Activated CD8-positive, alpha-beta T cell treated with anti-CD3 and anti-CD28 coated beads, Interleukin-2, amount 10 ng/mL, durations not matched to agents 7 days and 5 days (primary cell): ENCODE measurements at places on chromosomes 1 and 21. TPM values are rescaled to one million over a fixed set of nuclear protein-coding genes. Genes with fewer than 3 reads are reported as not detected.

DNA sequence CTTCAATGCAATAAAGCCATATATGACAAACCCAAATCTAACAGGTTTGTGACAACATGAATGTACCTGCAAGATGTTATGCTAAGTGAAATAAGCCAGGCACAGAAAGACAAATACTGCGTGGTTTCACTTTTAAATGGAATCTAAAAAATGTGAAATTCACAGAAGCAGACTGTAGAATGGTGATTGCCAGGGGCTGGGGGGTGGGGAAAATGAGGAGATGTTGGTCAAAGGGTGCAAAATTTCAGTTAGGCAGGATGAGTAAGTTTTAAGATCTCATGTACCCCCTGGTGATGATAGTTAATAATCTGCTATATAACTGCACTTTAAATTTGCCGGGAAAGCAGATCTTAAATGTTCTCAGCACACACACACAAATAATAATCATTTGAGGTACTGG lies 160.5 kb downstream of the PTBP2 start:
- no peak for DNase-seq
- no peaks in the 10 kb centered on the region for H3K27me3 ChIP-seq
- H3K27ac ChIP-seq, result no peak overlapping the region
- H3K4me3 ChIP-seq, result no peak overlapping the region
- H3K36me3 ChIP-seq, result no peaks in the 10 kb centered on the region

The OR14K1 gene
- total RNA-seq, result not detected

DNA sequence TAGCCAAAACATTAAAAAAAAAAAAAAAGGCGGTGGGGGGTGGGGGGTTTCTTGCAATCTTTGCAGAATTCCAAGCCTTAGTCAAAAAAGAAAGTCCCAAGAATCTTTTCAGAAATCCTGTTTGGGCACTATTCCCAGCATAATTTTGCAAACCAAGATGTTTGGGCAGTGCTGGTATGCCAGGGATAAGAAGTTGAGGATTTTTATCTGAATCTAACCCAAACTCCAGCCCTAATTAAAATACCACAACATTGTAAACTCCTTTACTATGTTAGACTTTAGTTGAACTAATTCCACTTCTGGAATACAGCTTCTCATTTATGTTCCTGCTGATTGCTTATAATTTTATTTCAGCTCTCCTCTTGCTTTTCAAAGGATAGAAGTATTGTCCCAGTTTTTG lies 504.1 kb upstream of the ADGRL2 start:
- H3K4me1 ChIP-seq, result no peaks in the 10 kb centered on the region
- H3K4me3 ChIP-seq, result no peak overlapping the region
- DNase-seq, result no peak
- no peak overlapping the region for H3K27ac ChIP-seq

GRCh38 chr1:214296860-214297745 lies 16.1 kb downstream of the SMYD2 start:
- H3K27ac ChIP-seq, result no peak overlapping the region
- no peaks in the 10 kb centered on the region for H3K27me3 ChIP-seq
- no peaks in the 10 kb centered on the region for H3K36me3 ChIP-seq
- no peaks in the 10 kb centered on the region for H3K4me1 ChIP-seq

GRCh38 chr1:3670823-3671265 lies 18.5 kb downstream of the TP73 start:
- no peak overlapping the region for H3K4me3 ChIP-seq
- no peaks in the 10 kb centered on the region for H3K4me1 ChIP-seq
- peaks cover 6% of the 10 kb centered on the region for H3K27me3 ChIP-seq
- H3K36me3 ChIP-seq, result no peaks in the 10 kb centered on the region
- H3K27ac ChIP-seq, result no peak overlapping the region

GRCh38 chr1:186179231-186179630 lies 195.8 kb downstream of the TPR start:
- H3K4me1 ChIP-seq, result peaks cover 1% of the 10 kb centered on the region
- H3K27me3 ChIP-seq, result peaks cover 5% of the 10 kb centered on the region
- DNase-seq, result no peak
- no peak overlapping the region for H3K27ac ChIP-seq
- no peak overlapping the region for H3K4me3 ChIP-seq

- peaks cover 45% of the 10 kb centered on the region for H3K36me3 ChIP-seq
- H3K27ac ChIP-seq, result peak overlapping the region; percentile 81
- no peak for DNase-seq
- peaks cover 53% of the 10 kb centered on the region for H3K4me1 ChIP-seq
Observed at GRCh38 chr1:193411714-193412113, 225.3 kb upstream of the B3GALT2 start.

The SGIP1 gene
- not detected for total RNA-seq

- peak; percentile 75 for DNase-seq
- H3K27ac ChIP-seq, result peak overlapping the region; percentile 95
- peaks cover 33% of the 10 kb centered on the region for H3K4me1 ChIP-seq
- peaks cover 10% of the 10 kb centered on the region for H3K36me3 ChIP-seq
- H3K4me3 ChIP-seq, result peak overlapping the region; percentile 96
- H3K27me3 ChIP-seq, result no peaks in the 10 kb centered on the region
Observed at GRCh38 chr1:160261556-160261892, 825 bp downstream of the DCAF8 start.

The CAPN2 gene
- total RNA-seq, result 178 TPM

DNA sequence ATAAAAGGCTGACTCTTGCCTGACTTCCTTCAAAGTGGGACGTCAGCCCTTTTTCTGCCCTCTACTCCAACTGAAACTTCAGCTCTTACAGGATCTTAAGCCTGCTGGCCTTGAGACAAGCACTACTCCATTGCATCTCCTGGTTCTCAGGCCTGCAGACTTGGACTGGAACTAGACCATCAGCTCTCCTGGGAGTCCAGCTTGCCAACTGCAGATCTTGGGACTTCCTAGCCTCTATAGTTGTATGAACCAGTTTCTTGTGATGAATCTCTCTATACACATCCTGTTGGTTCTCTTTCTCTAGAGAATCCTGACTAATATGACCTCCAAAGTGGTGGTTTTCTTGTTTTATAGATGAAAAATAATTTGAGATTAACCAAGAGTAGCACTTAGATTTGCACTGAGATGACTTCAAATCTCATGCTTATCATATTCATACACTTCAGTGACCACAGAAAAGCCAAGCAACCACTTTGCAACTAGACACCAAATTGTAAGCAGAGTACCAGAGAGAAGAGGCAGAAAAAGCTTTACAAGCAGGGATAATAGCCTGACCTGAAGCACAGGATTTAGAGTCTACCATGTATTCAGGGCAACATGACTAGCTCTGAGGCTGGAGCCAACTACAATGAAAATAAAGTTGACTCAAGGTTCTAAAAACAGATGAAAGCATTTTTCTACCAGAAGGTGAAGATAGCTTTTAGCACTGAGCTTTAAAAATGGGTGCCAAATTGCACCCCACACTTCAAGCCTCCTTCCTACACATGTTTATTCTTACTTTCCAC lies 661.3 kb upstream of the USP24 start:
- no peaks in the 10 kb centered on the region for H3K36me3 ChIP-seq
- no peaks in the 10 kb centered on the region for H3K27me3 ChIP-seq
- no peaks in the 10 kb centered on the region for H3K4me1 ChIP-seq
- H3K27ac ChIP-seq, result no peak overlapping the region

The HPCA gene
- total RNA-seq, result not detected

DNA sequence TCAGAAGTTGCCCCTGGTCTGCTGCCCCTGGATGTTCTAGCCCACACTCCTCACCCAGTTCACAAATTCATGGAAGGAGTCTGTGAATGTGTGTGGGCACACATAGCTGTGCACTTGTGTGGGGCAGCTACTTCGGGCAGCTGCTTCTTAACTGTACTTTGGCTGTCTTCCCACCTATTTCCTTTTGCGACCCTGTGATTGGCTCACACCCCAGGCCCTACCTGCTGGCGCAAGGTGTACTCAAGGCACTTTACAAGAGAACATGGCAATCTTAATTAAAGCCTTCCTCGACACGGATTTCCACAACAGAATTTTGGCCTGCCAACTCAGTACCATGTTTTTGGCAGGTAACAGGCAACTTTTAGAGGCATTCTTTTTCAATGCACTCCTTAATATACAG lies 86.5 kb upstream of the CTTNBP2NL start:
- no peak for DNase-seq
- no peak overlapping the region for H3K27ac ChIP-seq
- H3K4me3 ChIP-seq, result no peak overlapping the region
- H3K4me1 ChIP-seq, result no peaks in the 10 kb centered on the region
- no peaks in the 10 kb centered on the region for H3K36me3 ChIP-seq
- peaks cover 29% of the 10 kb centered on the region for H3K27me3 ChIP-seq

GRCh38 chr1:24999906-25000305 lies 69.8 kb upstream of the RUNX3 start:
- no peaks in the 10 kb centered on the region for H3K27me3 ChIP-seq
- no peak overlapping the region for H3K4me3 ChIP-seq
- H3K4me1 ChIP-seq, result peaks cover 89% of the 10 kb centered on the region
- H3K27ac ChIP-seq, result peak overlapping the region; percentile 88
- peaks cover 20% of the 10 kb centered on the region for H3K36me3 ChIP-seq

The CFHR2 gene
- not detected for total RNA-seq

The WNT3A gene
- total RNA-seq, result not detected

DNA sequence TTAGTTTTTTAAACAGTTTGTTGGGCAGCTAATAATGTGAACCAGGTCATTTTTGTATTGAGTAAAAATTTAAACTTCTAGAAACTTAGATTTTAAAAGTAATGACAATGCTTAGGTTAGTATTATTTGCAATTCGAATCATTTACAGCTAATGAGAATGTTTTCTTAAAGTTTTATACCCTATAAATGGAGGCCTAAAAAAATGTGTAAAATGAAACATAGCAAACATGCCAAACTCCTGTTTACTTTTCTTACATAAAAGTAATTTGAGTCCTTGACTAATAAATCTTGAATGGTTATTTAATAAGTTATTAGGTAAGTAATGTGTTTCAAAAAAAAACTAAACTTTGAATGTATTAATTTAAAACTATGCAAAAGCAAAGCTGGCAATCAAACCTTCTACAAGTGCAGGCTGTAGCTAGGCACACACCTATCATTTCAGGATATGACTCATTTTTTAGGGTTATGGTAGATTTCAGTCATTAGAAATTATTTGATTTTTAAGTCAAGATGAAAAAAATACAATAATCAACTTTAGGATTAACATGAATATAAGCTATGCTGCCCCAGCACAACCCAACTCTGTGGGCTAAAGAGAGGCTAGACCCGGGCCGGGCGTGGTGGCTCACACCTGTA lies 41.5 kb downstream of the CLSTN1 start:
- peaks cover 2% of the 10 kb centered on the region for H3K36me3 ChIP-seq
- DNase-seq, result no peak
- no peak overlapping the region for H3K4me3 ChIP-seq
- H3K27ac ChIP-seq, result no peak overlapping the region
- no peaks in the 10 kb centered on the region for H3K27me3 ChIP-seq
- H3K4me1 ChIP-seq, result peaks cover 28% of the 10 kb centered on the region

DNA sequence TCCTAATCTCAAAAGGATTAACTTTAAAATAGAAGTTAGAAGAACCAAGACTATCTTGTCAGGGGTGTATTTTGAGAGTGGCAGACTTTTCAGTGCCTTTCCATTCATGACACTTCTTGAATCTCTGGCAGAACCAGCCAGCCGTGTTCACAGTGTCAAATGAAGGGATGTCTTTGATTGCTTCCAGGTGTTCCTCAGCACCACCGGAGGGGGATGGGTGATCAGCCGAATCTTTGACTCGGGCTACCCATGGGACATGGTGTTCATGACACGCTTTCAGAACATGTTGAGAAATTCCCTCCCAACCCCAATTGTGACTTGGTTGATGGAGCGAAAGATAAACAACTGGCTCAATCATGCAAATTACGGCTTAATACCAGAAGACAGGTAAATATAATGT lies 32.3 kb downstream of the FMO1 start:
- DNase-seq, result no peak
- H3K4me1 ChIP-seq, result no peaks in the 10 kb centered on the region
- H3K27ac ChIP-seq, result no peak overlapping the region
- H3K36me3 ChIP-seq, result no peaks in the 10 kb centered on the region
- no peak overlapping the region for H3K4me3 ChIP-seq

DNA sequence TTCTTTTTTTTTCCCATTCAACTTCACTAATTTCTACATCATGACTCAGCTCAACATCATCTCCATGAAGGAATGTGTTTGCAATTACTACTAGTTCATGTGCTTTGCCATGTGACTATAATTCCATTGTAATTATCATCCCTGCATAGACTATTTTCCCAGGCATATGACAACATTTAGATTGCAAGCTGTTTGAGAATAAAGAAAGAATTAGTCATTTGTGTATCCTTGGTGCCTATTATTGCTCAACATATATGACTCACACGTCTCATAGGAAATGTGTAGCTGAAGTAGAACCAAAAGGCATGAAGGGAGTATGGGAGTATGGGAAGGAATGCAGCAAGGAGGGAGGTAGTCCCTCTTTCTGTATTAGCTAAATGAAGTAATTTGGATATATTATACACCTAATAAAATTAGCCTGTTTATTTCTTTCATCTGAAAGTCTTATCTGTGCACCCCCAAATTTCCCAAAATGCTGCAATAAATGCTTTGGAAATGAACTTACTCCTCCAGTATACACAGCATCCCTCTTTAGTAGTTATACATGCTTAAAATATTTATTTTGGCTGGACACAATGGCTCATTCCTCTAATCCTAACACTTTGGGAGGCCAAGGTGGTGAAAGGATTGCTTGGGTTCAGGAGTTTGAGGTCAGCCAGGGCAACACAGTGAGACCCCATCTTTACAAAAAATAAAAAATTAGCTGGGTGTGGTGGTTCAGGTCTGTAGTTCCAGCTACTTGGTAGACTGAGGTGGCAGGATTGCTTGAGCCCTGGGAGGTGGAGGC lies 316.9 kb upstream of the ADGRL4 start:
- no peaks in the 10 kb centered on the region for H3K27me3 ChIP-seq
- DNase-seq, result no peak
- H3K36me3 ChIP-seq, result no peaks in the 10 kb centered on the region
- no peaks in the 10 kb centered on the region for H3K4me1 ChIP-seq
- H3K4me3 ChIP-seq, result no peak overlapping the region

GRCh38 chr1:231338270-231339128 lies at the start of gene SPRTN:
SPRTN (plus strand) TSS chr1:231338293; CDS start chr1:231338384, 91 bp downstream.
- H3K4me3 ChIP-seq, result peak within 1 kb of the TSS; percentile 100
- peaks cover 50% of the 10 kb centered on the region for H3K4me1 ChIP-seq
- H3K36me3 ChIP-seq, result peaks cover 48% of the 10 kb centered on the region
- H3K27me3 ChIP-seq, result peaks cover 2% of the 10 kb centered on the region
- H3K27ac ChIP-seq, result peak within 1 kb of the TSS; percentile 99

The SLAMF9 gene
- total RNA-seq, result not detected

- peaks cover 13% of the 10 kb centered on the region for H3K4me1 ChIP-seq
- H3K27ac ChIP-seq, result no peak overlapping the region
- peaks cover 35% of the 10 kb centered on the region for H3K27me3 ChIP-seq
Observed at GRCh38 chr1:156386949-156387869, 18.2 kb downstream of the RHBG start.

- no peak overlapping the region for H3K4me3 ChIP-seq
- no peaks in the 10 kb centered on the region for H3K4me1 ChIP-seq
- no peak for DNase-seq
- H3K27me3 ChIP-seq, result no peaks in the 10 kb centered on the region
- no peaks in the 10 kb centered on the region for H3K36me3 ChIP-seq
- H3K27ac ChIP-seq, result no peak overlapping the region
Observed at GRCh38 chr21:36791180-36791579, 92.3 kb downstream of the SIM2 start.

The HUNK gene
- 0.24 TPM for total RNA-seq

The TNN gene
- not detected for total RNA-seq
